ENCODE measurements at places on chromosomes 1 and 21.

DNA sequence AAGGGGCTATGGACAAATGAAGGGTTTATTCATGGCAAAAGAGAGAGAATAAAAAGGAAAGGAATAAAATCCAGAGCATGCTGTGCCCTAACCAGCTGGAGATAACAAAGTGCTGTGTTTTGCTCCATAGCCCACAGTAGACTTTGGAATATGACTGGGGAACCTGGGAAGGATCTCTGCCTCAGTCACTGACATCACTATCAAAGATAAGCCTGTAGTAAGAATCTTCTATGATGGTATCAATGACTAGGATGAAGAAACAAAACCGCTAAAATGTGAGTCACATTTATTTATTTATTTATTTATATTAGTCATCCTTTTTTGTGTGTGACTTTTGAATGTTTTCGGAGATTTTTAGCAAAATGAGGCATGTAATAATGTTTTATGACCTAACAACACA lies 56.3 kb downstream of the NVL start:
- no peak for DNase-seq

GRCh38 chr1:236103059-236103458 lies 38.2 kb upstream of the NID1 start:
- DNase-seq: no peak

DNA sequence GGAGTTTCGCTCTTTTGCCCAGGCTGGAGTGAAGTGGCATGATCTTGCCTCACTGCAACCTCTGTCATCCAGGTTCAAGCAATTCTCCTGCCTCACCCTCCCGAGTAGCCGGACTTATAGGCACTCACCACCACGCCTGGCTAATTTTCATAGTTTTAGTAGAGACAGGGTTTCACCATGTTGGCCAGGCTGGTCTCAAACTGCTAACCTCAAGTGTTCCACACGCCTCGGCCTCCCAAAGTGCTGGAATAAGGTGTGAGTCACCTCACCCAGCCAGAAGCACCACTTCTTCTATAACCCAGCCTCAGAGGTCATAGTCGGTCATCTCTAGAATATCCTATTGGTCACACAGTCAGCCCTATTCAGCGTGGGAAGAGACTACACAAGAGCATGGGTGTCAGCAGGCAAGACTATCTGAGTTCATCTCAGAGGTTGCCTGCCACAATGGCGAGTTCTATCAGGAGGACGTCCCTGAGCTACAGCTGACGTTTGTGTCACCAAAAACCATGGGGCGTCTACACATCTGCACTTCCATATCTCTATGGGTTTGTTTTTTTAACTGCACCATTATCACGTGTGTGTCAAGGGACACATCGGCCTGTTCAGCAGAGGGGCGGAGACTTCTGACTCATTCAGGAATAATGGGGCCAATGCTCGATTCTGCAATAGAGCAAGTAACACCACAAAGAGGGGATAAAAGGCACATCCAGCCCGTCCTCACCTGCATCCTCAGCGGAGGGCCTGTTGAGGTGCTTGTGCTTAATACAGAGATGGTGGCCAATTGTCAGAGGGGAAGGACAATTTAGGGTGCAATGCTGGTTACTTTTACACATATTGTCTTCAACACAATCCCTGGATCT lies 256.3 kb upstream of the IRF2BP2 start:
- DNase-seq: no peak

- DNase-seq: no peak
Measured at GRCh38 chr1:226420328-226420727, 12.4 kb upstream of the PARP1 start.

- DNase-seq: no peak
Measured at GRCh38 chr1:158048371-158049067, 55.1 kb downstream of the KIRREL1 start.

DNA sequence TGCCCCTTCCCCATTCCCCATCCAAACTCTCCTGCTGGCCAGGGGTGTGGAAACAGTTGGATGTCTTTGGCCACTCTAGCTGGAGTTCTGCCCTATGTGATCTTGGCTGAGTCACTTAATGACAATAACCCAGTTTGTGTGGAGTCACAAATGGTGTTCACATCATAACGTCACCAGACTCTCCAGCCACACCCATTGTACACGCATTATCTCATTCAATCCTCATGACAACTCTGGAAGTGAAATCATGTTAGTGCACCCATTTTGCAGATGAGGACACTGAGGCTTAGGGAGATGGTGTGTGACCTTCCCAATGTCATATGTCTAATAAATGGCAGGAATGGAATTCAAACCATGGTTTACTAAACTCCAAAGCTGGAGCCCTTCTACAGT lies 1.2 kb upstream of the CDA start:
- DNase-seq: no peak

DNA sequence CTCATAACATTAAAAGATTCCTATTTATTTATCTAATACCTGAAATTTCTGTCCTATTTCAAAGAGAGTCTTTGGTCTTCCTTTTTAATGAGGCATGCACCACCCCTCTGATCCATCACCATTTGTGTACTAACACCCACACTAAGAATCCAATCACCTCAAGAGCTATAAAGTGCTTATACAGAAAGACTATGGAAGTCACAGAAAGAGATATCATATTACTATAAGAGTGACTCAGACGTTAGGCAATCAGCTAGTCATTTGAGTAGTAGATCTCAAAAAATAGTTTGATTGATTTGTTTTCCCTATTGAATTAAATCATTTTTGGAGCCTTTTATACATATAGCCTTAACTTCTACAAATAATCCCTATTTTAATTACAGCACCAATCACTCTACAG lies 46.1 kb downstream of the NME7 start:
- DNase-seq: no peak

DNA sequence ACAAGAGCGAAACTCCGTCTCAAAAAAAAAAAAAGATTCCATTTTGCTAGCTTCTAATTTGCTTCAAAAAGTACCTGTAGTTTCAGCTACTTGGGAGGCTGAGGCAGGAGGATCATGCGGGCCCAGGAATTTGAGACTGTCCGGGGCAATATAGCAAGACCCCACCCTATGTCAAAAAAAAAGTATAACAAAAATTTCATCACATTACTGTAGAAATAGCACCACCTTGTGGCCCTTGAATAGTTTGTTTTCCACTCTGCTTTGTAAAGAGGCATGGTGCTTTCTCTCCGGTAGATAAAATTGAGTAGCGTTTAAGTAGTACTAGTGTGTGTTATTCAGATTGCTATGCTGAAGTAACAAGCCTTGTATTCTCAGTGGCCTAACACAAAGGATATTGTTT lies 18.2 kb upstream of the MSTO1 start:
- no peak for DNase-seq

DNA sequence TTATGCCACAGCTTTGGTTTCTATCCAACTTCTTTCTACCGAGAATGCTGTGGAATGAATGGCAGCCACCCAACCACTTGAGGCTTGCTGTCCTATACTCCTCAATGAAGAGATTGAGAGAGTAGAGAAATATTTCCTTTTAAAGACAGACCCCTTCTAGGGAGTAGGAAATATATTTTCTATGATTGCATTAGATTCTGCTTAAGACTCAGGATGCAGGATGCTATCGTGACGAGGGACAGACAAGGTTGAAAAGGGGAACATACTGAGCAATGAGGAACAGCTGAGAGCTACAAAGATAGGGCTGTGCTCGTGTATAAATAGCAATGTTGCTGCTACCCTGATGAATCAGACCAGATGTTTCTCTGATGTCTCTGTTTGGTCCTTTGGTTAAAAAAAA lies 7.1 kb upstream of the RASAL2 start:
- DNase-seq: no peak

- no peak for DNase-seq
Measured at GRCh38 chr1:235999259-235999925, 65.5 kb downstream of the NID1 start.

Measured in left lobe of liver (tissue), 2 donors.